Ammon's horn (tissue), 1 donor: ENCODE measurements at places on chromosomes 4 and X.
A peak's percentile ranks its signal among the peaks of the same experiment; 100 is the strongest.

- DNase-seq = no peak
Measured at GRCh38 chr4:144582105-144582850, 63.7 kb upstream of the HHIP start.

GRCh38 chr4:122710434-122711308, 21.8 kb upstream of the BBS12 start:
- DNase-seq = no peak

- peak; percentile 74 for DNase-seq
Measured at GRCh38 chrX:1481636-1482529, 29.2 kb upstream of the ASMTL start.

DNA sequence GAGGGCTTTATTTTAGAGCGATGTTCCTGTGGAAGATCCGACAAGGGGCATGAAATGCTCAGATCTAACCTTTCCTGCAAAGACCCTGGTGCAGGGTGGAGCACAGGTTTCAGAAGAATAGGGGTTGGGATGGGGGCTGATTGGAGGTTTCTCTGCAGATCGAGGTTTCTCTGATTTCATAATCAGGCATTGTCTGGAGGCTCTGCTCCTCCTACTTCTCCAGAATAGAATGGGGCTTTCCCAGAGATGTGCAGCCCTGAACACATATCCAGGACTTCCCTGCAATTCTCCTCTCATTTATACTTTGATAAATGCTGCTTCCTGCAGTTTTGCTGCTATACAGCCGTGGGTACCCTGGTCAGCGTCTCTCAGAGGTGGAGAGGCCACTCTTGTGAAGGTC, 397.6 kb upstream of the BOD1L1 start:
- DNase-seq = no peak

GRCh38 chr4:7034262-7035081, 8.7 kb upstream of the TADA2B start:
- DNase-seq = no peak

DNA sequence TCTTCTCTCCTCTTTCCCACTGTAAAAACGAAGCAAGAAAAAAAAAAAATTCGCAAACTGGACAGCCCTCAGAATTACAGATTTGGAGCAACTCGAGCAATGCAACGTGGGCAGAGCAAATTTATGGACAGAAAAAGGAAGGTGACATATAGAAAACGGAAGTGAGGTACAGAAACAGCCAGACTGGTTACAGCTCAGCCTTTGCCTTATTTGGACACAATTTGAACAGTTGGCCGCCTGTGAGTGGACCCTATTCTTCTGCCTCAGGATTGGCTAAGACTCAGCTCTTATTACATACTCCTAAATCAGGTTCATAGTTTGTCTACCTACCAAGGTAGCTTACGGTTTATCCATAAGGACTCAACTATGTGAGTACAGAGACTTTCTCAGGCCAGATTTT, 98.8 kb downstream of the SOWAHB start:
- DNase-seq = no peak

DNA sequence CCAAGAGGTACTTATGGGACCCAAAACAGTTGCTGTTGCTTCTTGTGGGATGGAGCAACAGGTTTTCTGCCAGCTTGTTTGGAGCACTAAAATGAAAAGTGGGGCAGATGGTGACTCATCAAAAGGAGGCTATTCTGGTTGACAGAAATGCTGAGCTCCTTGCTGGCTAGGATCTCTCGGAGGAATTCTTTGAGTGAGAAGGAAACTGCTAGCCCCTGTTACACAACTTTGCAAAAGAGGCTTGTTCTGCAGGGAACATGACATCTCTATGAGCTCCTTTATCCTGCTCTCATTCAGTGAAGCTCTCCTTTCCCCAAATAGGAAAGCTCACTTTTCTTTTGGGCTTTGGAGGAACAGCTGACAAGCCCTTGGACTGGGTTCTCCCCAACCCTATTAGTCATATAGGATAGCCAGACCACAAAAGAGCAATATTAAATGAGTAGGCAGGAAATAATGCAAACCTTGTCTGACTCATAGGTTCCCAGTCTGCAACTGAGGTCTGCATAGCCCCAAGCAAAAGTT, 108.3 kb downstream of the CDS1 start:
- DNase-seq = peak; percentile 63

- no peak for DNase-seq
Measured at GRCh38 chr4:54779036-54779435, 121.3 kb downstream of the KIT start.

DNA sequence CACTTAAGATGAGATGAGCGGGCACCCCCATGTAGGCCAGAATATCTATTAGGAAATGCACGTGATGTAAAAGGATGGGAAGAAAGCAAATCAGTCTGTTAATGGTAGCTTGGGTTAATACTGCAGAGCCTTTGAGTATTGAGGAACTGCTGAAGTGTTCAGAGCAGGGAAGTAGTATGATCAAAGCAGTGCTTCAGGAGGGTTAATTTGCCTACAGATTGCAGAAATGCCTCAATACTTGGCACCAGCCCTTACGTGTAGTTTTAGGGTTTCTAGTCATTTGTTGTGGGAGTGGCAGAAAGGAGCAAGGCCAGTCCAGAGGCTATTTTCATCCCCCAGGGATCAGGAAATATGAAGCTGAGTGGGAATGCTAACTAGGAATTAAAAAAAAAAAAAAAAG, 19.7 kb downstream of the ZFX start:
- no peak for DNase-seq

DNA sequence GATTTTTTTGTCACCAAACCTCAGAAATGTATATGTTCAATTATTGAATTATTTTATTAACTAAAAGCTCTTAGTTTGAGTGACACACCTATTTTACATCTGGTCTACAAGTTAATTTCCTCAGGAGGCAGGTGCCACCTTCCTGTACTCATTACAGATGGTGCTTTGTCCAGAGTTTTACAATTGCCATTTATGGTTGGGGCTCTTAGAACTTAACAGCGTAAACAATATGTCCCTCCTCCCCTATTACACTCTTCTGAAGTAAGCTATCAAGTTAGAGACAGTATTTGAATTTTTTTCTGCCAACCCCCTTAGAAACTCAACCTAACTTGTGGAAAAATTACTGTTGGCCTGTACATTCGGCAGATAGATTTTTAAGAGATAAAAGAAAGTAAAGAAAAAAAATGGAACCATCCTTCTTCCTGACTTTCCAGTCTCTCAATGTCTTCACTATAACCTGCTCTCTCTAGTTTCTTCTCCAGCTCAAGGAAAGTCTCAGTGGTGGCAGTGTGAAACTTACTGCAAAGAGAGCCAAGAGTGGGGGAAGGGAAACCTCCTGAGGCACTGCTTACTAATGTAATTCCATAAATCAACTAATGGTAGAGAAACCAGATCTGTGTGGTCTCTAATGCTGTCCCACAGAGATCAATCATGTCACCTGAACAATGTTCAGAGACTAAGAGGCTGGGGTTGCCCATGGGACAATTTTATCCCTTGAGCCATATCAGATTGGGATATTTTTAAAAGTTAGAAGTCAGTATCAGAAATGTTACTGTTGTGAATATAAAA, 7.8 kb downstream of the CXXC4 start:
- DNase-seq = no peak

DNA sequence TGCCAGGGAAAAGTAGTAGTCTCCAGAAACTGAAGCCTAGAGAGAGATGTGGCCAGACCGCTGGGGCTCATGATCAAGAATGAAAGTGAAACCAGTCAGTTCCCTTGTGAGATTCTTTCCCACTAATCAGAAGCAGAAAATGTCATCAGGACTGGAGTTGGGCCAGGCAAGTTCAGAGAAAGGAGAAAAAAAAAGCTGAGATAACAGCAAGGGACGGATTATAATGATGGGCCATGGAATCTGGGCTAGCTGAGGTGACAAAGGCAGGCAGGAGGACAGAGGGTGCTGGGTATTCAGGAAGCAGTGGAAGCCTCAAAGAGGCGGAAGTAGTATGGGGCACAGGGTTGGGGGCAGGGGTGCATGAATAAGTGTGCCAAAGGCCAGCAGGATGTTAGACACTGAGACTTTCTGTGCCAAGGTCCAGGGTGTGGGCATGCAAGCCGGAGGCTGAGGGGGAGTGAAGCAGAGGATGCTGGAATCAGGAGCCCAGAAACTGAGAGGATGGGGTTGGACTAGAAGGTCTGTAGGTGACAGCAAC, 2.5 kb downstream of the CXorf38 start:
- DNase-seq = peak; percentile 35

GRCh38 chr4:54109241-54110018, 9.5 kb downstream of the GSX2 start:
- DNase-seq = no peak

- DNase-seq = no peak
Measured at GRCh38 chrX:5402461-5402860, 826.2 kb downstream of the NLGN4X start.

- no peak for DNase-seq
Measured at GRCh38 chr4:44578954-44579353, 72.5 kb downstream of the YIPF7 start.

- no peak for DNase-seq
Measured at GRCh38 chrX:115518113-115518512, 42.9 kb upstream of the PLS3 start.

GRCh38 chr4:76762137-76763130, 135.5 kb downstream of the SOWAHB start:
- no peak for DNase-seq

- DNase-seq = peak; percentile 73
Measured at GRCh38 chr4:15400981-15401671, 26.7 kb upstream of the C1QTNF7 start.

- DNase-seq = no peak
Measured at GRCh38 chr4:26806331-26806730, 54.3 kb upstream of the STIM2 start.

GRCh38 chr4:91513326-91513725, 790.4 kb upstream of the GRID2 start:
- DNase-seq = no peak

GRCh38 chrX:110410603-110411002, 52.0 kb downstream of the RTL9 start:
- DNase-seq = no peak

DNA sequence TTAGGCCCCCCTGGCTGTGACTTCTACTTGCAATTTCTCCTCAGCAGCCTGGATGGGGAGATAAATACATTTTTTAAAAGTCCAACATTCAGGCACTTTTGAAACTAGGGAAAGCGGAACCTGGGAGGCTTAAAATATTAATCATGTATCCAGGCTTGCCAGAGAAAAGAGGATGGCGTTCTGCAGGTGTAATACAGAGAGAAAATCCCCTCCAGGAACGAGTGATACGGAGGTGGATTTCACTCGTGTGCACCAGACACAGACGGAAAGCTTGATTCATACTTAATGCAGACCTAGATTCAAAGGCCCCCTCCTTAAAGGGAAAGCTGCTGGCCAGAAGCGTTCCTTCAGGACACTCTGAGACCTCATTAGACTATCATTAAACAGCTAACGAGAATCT, 354.0 kb upstream of the BOD1L1 start:
- DNase-seq = no peak
